Hematopoietic multipotent progenitor cell (in vitro differentiated cells): ENCODE measurements at places on chromosomes 11 and 22. TPM values are rescaled to one million over a fixed set of nuclear protein-coding genes. Genes with fewer than 3 reads are reported as not detected.

DNA sequence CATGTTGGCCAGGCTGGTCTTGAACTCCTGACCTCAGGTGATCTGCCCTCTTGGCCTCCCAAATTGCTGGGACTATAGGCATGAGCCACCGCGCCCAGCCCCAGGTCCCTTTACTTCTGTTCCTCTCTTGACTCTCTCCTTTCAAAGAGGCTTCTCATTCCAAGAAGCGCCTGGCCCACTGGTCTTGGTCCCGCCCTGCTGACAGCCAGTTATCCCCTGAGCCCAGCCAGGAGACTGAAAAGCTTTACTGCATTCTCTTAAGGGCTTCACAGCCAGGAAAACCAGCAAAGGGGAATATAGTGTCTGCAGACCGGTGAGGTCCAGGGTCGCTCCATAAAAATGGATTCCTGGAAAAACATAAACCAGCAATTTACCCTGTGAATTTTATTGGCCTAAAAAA, 68.3 kb downstream of the NFAM1 start:
- no peak for DNase-seq

DNA sequence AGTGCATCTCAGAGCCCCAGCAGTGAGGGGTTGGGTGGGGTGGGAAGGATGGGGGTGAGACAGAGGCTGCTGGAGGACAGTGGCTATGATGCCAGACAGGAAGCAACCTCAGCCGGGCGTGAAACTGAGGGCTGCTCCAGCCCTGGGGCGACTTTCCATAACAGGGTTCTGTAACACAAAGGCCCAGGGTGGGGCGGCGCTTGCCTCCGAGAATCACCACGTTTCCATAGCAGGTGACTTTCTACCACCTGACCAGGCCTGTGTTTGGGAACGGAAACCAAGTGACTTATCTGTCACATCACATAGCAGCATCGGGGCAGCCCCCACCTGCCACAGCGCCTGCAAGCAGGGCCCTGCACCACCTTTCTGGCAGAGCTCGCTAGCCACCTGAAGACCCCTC, 85.8 kb downstream of the TRMU start:
- DNase-seq, result no peak

DNA sequence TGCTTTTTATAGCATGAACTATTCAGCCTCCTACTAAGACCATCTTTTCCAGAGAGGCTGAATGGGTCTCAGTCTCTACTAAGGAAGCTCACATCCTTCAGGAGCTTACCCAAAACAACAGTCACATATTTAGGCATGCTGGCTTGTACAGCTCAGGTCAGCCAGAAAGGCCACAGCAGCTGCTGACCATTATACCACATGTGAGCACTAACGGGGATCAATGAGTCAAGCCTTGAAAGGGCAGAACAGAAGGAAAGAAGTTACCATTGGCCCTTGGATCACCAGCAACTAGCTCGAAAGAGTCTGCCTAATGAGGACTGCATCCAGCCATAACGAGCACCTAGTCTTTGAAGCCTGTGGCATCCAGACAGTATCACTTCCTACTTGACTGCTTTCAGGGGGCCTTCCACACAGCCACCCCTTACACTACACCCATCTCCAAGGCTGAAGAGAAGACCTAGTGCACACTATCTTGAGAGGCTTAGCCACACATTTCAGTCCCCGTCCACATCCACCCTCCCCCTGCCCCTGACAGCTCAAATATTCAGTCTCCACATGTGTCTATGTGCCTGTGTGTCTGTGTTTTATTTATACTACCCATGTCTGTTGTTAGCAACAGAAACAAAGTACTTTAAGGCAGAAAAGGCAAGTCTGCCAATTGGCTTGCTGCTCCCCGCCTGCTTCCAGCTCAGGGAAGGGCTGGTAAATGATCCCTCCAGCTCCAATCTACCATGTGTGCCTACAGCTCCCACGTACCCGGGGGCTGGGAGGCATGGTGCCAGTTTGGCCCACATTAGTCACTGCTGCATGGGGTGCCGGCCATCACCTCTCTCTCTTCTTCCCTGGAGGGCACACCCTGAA, 95.5 kb downstream of the RPL27A start:
- no peak for DNase-seq

IL17RA gene
- 8.1 TPM for total RNA-seq

GRCh38 chr22:34579519-34579918, 486.4 kb upstream of the ISX start:
- no peak for DNase-seq

DNA sequence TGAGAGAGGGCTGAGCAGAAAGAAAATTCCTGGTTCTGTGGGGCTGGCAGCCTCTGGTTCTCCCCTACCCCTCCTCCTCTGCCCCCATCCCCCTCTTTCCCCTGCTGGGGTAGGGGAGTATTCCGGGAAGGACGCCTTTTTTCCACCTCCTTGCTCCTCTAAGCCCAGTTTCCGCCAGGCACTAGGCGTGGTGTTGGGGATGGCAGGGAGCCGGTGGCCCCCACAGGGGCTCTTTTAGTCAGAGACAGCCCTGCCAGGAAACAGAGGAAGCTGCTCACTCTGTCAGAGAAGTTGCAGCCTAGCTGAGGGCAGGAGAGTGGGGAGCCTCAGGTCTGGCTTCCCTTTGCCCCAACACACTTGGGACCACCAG, 15.6 kb upstream of the ARHGEF17 start:
- DNase-seq, result no peak

DNA sequence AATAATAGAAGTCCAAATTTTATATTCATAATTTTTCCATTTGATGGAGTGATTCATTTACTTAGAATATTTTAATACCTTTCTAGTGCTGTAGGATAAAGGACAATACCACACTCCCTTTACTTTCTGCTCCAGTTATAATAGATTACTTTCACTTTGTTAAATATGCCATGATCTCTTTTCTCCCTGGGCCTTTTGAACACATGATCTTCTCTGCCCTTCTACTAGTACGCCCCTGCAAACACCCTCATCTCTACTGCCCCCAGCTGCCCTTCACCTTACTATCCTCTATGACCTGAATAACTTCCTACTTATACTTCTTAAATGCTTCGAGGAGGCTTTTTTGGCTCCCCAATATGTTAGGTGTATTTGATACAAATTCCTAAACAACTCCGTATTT, 177.3 kb downstream of the GUCY1A2 start:
- no peak for DNase-seq

PHOX2A gene
- total RNA-seq, result not detected

GRCh38 chr11:3933165-3933628, 77.7 kb downstream of the STIM1 start:
- no peak for DNase-seq

MS4A12 gene
- total RNA-seq, result not detected

HOATZ gene
- not detected for total RNA-seq

- DNase-seq, result no peak
These were observed 18.3 kb downstream of the SMCO4 start for GRCh38 chr11:93524858-93525257.

DNA sequence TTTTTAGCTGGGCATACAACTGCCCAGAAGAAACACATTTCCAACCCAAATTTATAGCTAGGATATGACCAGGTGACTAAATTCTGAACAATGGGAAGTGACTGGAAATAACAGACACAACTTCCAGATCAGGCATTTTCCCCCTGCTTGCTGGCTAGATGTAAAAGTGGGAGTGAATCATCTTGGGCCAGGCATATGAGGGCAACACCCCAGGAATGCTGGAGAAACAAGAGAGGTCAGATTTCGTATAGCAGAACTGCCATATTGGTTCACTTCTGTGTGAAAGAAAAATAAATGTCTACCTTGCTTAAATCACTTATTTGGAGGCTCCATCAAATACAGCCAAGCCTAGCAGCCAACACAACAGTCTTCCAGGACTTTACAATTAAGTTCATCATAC, 7.4 kb downstream of the ATL3 start:
- DNase-seq, result no peak
